Sigmoid colon (tissue), 7 donors: ENCODE measurements at places on chromosomes 3 and 15. TPM values are rescaled to one million over a fixed set of nuclear protein-coding genes. Genes with fewer than 3 reads are reported as not detected.

Gene CHRM5
- not detected for total RNA-seq

Gene MAP2K1
- total RNA-seq: 21.0 TPM

Gene TLNRD1
- total RNA-seq: 18.3 TPM

GRCh38 chr3:117600112-117600511 is 890.5 kb downstream of the TUSC7 start:
- no peak for DNase-seq

DNA sequence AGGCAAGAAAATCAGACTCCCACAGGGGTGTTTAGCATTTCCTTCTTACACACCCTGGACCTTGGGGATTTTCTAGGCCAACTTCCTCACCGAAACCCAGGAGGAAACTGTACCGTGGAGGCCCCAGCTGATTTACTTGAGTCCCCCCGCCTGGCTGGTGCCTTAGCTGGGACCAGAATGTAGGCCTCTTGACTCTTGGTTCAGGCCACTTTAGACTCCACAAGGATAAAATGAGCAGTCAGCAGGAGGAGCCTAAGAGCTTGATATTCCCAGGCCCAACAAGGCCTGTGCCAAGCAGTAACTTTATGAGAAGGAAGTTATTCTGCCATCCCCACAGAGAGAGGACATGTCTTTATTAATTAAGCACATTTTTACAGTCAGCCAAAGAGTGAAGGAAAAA is 4.6 kb upstream of the APBA2 start:
- no peak for DNase-seq

DNA sequence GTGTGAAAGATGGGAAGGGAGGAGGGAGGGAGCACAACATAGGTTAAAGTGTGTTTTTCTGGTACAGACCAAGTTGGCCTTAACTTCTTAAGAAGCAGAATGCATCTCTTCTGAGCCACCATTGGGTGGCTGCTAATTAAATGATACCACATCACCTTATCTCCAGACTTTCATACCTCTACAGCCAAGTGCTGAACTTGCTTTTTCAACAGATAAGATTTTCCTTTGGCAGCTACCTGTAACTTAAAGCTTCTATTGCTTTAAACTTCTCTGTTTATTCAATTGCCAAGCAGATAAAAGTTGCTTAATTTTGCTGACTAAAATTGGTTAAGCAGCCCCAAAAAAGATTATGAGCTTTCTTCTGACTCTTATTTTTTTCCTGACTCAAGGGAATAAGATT is 292.4 kb upstream of the SGO1 start:
- no peak for DNase-seq

- no peak for DNase-seq
Measured at GRCh38 chr3:3309887-3310286, 130.4 kb upstream of the CRBN start.

Gene FAIM
- 9.7 TPM for total RNA-seq

DNA sequence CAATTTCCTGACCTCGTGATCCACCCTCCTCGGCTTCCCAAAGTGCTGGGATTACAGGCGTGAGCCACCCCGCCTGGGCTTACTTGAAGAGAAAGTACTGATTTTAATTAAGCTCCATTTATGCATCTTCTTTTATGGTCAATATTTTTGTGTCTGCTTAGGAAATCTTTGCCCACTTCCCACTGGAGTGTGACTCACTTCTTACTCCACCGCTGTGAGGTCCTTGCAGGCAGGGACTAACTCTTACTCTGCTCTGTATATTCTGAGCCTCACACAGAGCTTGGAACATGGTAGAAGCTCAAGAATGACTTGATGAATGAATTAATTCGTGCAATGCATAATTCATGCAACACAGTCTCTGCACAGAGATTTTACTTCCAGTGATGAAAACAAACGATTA is 2.9 kb upstream of the TM4SF19 start:
- no peak for DNase-seq

Gene FBXO22
- total RNA-seq: 13.8 TPM

DNA sequence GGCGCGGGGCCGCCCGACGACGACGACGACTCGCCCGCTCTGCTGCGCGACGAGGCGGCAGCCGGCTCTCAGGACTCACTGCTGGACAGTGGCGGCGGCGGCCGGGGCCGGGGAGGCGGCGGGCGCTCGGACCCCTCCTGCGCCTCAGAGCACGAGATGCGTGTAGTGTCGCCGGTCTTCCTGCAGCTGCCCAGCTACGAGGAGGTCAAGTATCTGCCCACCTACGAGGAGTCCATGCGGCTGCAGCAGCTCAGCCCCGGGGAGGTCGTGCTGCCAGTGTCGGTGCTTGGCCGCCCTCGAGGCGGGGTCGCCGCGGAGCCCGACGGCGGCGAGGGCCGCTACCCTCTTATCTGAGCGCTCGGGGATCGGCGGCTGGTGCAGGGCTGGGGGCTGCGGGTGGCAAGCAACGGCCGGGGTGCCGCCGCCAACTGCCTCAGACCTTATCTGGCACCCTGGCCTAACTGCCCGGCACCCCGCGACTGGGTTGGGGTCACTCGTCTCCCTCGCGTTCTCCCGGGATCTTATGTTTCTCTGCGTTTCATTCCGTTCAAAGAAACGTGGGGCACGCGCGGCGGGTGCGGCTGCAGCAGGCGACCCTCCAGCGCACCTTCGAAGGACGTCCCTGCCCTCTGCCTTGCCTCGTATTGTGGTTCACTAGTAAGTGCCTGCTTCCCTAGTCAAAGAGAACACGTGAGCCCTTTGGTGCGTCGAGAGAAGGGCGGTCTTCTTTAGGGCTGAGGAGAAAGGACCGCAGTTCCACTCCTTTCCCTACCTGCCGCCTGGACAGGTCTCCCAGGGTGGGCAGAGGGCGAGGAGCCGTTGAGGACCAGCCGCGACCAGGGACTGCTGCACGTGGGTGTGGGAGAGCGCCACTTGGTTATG is 1.0 kb downstream of the C3orf80 start:
- DNase-seq: peak; percentile 69

- DNase-seq: no peak
Measured at GRCh38 chr15:46848704-46849103, 868.6 kb upstream of the SEMA6D start.

GRCh38 chr15:40115670-40116093 is 7.0 kb upstream of the BMF start:
- no peak for DNase-seq

Gene BUB1B
- total RNA-seq: 3.6 TPM

- DNase-seq: no peak
Measured at GRCh38 chr3:133722935-133723334, 23.3 kb upstream of the TF start.

DNA sequence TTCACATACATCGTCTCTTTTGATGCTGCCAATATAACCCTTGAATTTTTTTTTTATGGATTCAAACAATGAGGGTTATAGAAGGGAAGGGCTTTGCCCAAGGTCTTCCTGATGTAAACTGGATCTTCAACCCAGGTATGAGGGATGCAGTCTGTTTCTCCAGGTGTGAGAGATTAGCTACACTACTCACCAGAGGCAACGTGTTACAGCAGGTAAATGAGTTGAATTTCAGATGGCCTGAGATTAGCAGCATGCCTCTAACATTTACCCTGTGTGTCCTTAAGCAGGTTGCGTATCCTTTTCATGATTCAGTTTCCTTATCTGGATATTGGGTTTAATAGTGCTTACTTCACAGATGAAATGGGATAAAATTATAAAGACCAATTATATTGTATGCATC is 1.9 kb downstream of the RTP4 start:
- DNase-seq: no peak

GRCh38 chr3:99562990-99563607 is 75.3 kb upstream of the COL8A1 start:
- DNase-seq: no peak

GRCh38 chr3:15347063-15347736 is 14.8 kb upstream of the SH3BP5 start:
- no peak for DNase-seq

Gene ATP13A4
- 0.49 TPM for total RNA-seq

DNA sequence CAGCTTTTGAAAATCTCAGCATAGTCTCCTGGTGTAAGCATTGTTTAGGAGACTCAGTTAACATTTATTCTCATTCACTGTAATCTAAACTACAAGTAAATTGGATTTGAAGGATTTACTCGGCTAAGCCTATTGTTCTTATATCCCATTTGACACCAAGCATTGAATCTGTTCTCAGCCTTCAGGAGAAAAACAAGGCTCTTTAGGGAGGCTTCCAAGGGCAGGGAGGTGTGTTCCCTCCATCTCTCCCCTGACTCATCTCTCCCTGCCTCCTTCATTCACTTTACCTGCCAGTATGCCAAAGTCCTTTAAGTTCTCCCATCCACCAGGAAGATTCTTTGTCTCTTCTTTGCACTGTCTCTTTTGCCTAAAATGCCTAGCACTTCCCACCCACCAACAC is 347.8 kb downstream of the MFSD1 start:
- no peak for DNase-seq

DNA sequence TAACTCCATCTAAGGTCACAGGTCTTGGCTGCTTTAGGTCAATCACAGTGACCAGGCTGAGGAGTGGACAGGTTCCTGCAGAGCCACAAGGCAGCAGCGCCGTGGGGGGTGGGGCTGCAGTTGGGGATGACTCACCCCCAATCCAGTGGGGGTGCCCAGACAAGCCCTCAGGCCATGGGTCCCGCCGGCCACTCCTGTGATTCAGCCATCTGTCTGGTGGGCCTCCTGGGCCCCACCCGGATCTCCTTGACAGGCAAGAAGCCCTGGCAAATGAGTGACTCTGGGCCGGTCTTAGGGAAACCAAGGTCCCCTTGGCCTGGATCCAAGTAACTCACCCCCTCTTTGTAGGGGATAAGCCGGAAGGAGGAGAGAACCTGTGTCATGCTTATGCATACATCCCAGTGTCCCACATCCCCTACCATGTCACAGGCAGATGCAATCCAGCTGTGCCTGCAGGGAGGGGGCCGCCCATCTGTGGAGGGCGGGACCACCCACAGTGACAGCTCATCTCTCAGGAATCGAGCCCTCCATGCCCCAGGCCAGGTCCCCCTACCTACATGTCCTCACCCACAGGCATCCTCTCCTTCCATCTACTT is 495 bp upstream of the COL7A1 start:
- DNase-seq: no peak

GRCh38 chr3:126349071-126349470 is 8.1 kb downstream of the KLF15 start:
- DNase-seq: peak; percentile 66

DNA sequence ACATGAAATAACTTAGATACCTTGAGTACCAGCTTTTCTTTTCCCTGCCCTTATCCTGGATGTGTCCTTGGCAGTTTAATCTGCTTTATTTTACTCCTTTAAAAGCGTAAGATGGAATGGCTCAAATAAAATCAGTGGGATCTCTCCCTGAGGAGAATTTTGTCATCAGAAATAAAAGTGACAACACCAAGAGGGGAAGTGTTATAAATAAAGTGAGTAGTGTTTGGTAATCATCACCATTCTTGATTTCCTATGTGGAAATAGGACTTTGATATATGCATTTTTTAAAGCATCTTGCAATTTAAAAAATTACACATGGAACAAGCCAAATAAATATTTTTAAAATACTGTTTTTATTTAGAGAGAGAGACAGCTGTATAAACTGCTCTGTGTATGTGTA is 76.5 kb downstream of the MBNL1 start:
- no peak for DNase-seq

GRCh38 chr3:71312461-71312860 is 271.1 kb downstream of the FOXP1 start:
- DNase-seq: no peak

GRCh38 chr3:95254061-95254460 is 1191.2 kb downstream of the NSUN3 start:
- DNase-seq: no peak
